ENCODE measurements at places on chromosomes 3 and 15.

DNA sequence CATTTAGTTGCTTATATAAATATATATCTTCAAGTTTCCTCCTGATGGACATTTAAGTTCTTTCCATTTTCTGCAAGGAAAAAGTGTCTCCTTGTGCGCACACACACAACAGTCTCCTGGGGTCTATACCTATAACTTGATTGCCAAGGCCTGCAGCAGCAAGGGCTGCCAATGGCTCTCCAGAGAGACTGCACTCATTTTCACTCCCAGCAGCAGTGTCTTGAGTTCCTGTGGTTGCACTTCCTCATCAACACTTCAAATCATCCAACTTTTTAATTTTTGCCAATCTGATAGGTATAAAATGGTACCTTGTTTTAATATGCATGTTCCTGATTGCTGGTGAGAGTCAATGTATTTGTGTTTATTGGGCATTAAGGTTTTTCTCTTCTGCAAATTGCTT lies 23.1 kb downstream of the TNFAIP8L3 start:
- H3K36me3 ChIP-seq, result no peaks in the 10 kb centered on the region
- H3K4me1 ChIP-seq, result no peaks in the 10 kb centered on the region
- no peaks in the 10 kb centered on the region for H3K27me3 ChIP-seq
- H3K27ac ChIP-seq, result no peak overlapping the region
- DNase-seq, result no peak
- no peak overlapping the region for H3K4me3 ChIP-seq

DNA sequence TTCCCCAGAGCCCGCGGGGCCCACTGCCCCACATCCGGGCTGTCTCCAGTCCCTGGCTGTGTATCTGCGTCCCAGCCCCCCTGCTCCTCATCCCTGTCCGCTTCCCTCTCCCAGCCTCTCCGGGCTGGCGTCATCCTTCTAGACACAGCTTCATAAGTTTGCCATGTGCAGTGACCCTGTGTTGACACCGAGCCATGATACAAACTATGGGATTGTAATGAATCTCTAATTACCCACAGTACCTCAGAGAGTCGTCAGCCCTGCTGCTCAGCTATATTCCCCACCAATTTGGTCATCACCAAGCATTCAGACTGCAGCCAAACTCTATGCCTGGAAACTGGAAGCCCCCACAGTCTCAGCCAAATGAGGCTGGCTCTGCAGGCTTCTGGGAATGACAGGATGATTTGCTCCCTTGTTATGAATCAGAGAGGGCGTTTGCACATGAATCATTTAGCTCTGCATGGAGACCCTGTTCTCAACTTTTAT lies 466.1 kb upstream of the ATP11B start:
- H3K36me3 ChIP-seq, result no peaks in the 10 kb centered on the region
- no peak overlapping the region for H3K27ac ChIP-seq
- H3K27me3 ChIP-seq, result no peaks in the 10 kb centered on the region
- peaks cover 3% of the 10 kb centered on the region for H3K4me1 ChIP-seq
- no peak overlapping the region for H3K4me3 ChIP-seq

DNA sequence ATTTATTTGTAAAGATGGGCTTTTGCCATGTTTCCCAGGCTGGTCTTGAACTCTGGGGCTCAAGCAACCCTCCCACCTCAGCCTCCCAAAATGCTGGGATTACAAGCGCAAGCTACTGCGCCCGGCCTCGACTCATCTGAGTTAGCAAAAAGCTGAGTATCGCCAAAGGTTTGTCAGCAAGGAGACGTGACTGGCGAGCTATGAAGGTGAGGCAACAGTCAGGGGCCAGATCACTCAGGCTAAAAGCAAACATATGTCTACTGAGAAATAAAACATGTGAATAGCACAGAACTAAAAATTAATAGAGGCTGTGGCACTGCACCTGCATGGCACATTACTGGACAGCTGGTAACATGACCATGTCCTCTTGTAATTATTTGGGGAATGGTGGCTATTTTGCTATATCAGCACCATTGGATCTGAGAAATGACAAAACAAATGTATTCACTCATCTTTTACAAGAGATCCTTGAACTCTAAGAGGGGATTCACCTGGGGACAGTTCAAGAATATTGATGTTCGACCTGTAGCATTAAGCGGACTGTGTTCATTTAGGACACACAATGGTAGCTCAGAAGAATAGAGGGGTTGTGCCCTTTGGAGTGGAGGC lies 10.0 kb upstream of the SLC25A26 start:
- H3K4me1 ChIP-seq, result peaks cover 2% of the 10 kb centered on the region
- no peak overlapping the region for H3K27ac ChIP-seq
- H3K27me3 ChIP-seq, result peaks cover 5% of the 10 kb centered on the region

- H3K36me3 ChIP-seq, result no peaks in the 10 kb centered on the region
- no peak overlapping the region for H3K27ac ChIP-seq
- H3K27me3 ChIP-seq, result no peaks in the 10 kb centered on the region
- H3K4me3 ChIP-seq, result no peak overlapping the region
Measured at GRCh38 chr15:81146006-81146405, 11.9 kb downstream of the CFAP161 start.

- H3K4me3 ChIP-seq, result no peak overlapping the region
- H3K27me3 ChIP-seq, result no peaks in the 10 kb centered on the region
- no peak overlapping the region for H3K27ac ChIP-seq
- DNase-seq, result no peak
Measured at GRCh38 chr3:110925798-110926197, 145.8 kb upstream of the NECTIN3 start.

GRCh38 chr3:104879919-104880318 lies 486.8 kb upstream of the ALCAM start:
- no peaks in the 10 kb centered on the region for H3K36me3 ChIP-seq
- no peak overlapping the region for H3K4me3 ChIP-seq
- DNase-seq, result no peak
- H3K27ac ChIP-seq, result no peak overlapping the region
- no peaks in the 10 kb centered on the region for H3K4me1 ChIP-seq

DNA sequence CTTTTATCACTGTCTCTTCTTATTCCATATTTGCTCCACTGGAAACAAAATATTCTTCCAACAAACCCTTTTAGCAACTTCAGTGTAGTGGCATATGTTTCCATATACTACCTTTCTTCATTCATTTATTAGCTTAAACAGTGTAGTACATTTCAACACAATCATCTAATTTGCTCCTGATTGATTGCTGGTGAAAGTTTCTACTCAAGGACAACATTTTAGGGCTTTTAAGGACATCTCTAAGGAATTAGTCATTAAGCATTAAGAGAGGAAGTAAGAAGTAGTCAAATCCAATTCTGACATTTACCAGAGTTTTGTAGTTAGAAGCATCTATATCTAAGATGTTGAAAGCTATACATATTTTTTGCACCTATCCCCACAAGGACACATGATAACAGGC lies 55.8 kb downstream of the RSRC1 start:
- no peak overlapping the region for H3K27ac ChIP-seq
- no peak overlapping the region for H3K4me3 ChIP-seq
- no peaks in the 10 kb centered on the region for H3K36me3 ChIP-seq
- H3K4me1 ChIP-seq, result peaks cover 4% of the 10 kb centered on the region
- peak; percentile 30 for DNase-seq

- H3K36me3 ChIP-seq, result no peaks in the 10 kb centered on the region
- no peaks in the 10 kb centered on the region for H3K27me3 ChIP-seq
- DNase-seq, result no peak
- H3K27ac ChIP-seq, result no peak overlapping the region
- H3K4me1 ChIP-seq, result no peaks in the 10 kb centered on the region
Measured at GRCh38 chr3:74003734-74004133, 379.0 kb upstream of the PDZRN3 start.

DNA sequence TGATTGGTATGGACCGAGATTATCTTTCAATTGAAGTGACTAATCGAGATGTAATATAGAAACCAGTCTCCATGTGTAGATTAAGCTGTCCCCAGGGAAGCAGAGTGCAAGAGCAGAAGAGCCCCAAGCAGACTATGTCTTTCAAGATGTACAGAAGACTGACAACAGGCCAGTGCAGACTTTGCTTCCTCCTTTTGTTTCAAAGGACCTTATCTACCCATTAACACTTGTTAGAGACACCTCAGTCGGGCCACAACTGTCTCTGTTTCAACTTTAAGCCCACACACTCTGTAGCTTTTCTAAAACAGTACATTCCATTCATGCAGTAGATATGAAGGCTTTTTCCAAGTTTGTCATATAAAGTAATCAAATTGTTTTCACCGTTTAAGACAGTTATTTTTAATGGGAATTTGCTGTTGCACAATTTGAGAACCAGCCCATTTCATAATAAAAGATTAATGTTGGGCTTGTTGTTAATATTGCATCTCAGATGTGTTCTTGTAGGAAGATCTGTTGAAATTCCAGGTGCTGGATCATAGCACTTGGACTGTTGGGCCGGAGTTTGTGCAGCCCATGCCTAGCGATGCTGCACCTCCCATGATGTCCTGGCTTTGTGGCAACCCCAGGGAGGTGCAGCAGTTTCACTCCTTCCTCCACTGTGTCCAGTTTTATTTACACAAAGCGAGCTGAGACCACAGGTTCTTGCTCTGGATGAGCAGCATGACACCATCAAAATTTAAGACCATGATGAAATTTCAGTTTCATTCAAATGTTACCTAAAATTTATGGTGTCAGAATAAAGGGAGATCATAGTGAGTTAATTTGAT lies 12.4 kb downstream of the GORASP1 start:
- DNase-seq, result no peak
- no peaks in the 10 kb centered on the region for H3K4me1 ChIP-seq
- H3K27ac ChIP-seq, result no peak overlapping the region
- peaks cover 100% of the 10 kb centered on the region for H3K36me3 ChIP-seq
- H3K4me3 ChIP-seq, result no peak overlapping the region

DNA sequence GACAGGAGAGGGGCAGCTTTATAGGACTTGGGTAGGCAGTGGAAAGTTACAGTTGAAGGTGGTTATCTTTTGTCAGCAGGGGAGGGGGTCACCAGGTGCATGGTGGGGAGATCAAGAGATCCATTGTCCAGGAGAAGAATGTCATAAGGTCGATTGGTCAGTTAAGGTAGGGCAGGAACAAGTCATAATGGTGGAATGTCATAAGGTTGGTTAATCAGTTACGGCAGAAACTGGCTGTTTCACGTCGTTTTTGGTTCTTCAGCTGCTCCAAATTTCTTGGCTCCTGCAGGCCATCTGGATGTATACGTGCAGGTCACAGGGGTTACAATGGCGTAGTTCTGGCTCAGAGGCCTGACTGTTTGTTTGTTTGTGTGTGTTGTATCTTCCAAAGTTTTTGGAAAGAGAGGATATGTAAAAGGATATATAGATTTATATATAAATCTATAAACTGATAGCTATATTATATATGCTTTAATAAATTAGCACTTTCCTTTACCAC lies 565.1 kb downstream of the ZNF385D start:
- DNase-seq, result no peak
- no peaks in the 10 kb centered on the region for H3K27me3 ChIP-seq
- H3K27ac ChIP-seq, result no peak overlapping the region
- H3K36me3 ChIP-seq, result no peaks in the 10 kb centered on the region

- H3K27me3 ChIP-seq, result no peaks in the 10 kb centered on the region
- no peak overlapping the region for H3K27ac ChIP-seq
- peaks cover 10% of the 10 kb centered on the region for H3K4me1 ChIP-seq
- no peak overlapping the region for H3K4me3 ChIP-seq
Measured at GRCh38 chr15:66940368-66940767, 125.0 kb upstream of the SMAD3 start.

DNA sequence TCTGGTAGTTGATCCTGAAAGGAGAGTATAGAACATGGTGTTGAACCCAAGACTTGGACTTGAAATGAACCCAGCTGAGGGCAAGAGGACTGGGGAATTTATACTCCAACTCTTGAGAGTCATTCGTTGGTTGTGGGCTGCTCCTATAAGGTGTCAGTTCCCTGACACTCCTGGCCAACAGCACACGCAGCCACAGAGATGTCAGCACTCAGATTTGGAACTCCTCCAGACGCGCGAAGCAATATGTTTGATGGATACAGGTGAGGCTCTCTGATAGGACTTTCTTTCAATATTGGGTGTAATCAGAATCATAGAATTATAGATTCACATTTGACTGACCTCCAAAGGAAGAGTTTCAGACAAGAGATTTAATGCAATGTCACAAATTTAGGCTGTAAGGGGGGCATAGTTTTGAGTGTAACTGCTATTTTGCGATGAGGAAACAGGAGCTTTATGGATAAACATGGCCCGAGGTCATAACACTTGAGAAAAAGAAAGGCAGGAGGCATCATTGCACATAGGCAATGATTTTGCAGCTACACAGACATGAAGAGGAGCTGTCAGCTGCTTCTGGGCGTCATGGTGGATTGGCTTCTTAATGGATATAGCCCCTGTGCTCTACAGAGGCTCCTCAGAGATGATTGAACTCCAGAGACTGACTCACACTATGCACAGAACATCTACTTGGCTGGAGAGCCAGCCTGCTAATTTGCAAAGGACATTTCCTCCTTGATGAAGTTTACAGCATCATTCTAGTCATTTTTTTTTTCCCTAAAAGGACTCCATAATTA lies 569.2 kb upstream of the RGMA start:
- H3K4me1 ChIP-seq, result no peaks in the 10 kb centered on the region
- no peak overlapping the region for H3K4me3 ChIP-seq
- no peaks in the 10 kb centered on the region for H3K27me3 ChIP-seq
- no peak overlapping the region for H3K27ac ChIP-seq
- H3K36me3 ChIP-seq, result no peaks in the 10 kb centered on the region
- no peak for DNase-seq

- no peaks in the 10 kb centered on the region for H3K4me1 ChIP-seq
- no peak overlapping the region for H3K4me3 ChIP-seq
- no peak for DNase-seq
- H3K27ac ChIP-seq, result no peak overlapping the region
- no peaks in the 10 kb centered on the region for H3K36me3 ChIP-seq
Measured at GRCh38 chr3:34235096-34235495, 436.7 kb downstream of the PDCD6IP start.

Measured in mesenchymal stem cell (in vitro differentiated cells and primary cell).